Neuronal stem cell (in vitro differentiated cells): ENCODE measurements at places on chromosomes 2 and 18.

DNA sequence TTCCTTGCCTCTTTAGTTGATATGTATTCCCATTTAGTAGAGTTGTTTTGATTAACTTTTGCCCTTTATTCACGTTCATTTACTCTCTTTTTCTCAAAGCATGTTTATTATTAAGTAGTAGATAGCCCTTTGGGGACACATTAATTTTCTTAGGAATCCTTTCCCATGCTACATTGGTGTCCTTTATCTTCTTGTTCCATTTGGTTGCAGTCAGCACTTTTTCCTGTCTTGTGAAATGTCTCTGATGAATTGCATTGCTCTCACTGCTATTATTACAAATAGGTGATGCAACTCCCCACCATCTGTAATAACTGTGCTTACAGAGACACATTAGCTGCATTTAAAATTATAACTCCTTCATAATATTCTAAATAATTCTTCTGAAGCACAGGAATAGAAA, 428.5 kb upstream of the CNTNAP5 start:
- H3K4me1 ChIP-seq: no peaks in the 10 kb centered on the region
- no peak for DNase-seq
- no peaks in the 10 kb centered on the region for H3K36me3 ChIP-seq
- H3K4me3 ChIP-seq: no peak overlapping the region
- no peak overlapping the region for H3K27ac ChIP-seq

- no peak overlapping the region for H3K27ac ChIP-seq
- DNase-seq: no peak
- H3K4me3 ChIP-seq: no peak overlapping the region
- no peaks in the 10 kb centered on the region for H3K36me3 ChIP-seq
These were observed 193.8 kb downstream of the GULP1 start for GRCh38 chr2:188485496-188485895.

DNA sequence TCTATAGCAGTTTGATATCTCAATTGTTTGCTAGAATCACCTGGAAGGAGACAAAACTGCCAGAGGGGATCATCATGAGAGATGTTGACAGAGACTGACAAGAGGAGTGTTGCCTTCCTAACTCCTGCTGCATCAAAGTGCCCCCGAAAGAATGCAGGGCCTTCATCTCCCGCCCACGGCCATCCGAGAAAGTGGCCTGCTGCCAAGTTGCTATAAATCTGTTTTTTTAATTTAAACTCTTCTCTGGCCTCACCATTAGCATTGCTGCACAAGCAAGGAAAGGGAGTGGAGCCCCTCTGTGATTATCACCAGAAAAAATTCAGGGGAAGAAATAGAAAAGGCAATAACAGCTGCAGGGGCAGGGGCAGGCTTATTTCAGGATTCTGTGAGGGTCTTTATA, 238.1 kb upstream of the EPHA4 start:
- no peaks in the 10 kb centered on the region for H3K4me1 ChIP-seq
- H3K4me3 ChIP-seq: no peak overlapping the region
- no peaks in the 10 kb centered on the region for H3K27me3 ChIP-seq
- no peaks in the 10 kb centered on the region for H3K36me3 ChIP-seq

DNA sequence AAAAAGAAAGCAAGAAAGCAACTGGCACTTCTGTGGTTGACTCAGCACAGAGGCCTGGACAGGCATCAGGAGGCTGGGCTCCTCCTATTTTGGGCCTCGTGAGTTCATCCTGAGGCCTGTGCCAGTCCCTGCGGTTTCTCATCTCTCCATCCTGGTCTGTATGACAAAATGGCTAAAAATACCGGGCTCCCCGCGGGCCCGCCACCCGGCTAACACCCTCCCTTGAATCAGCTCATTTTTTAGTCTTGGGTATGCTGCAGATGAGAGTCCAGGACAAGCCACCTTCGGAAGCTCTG, 62.3 kb upstream of the YWHAQ start:
- DNase-seq: no peak
- no peaks in the 10 kb centered on the region for H3K27me3 ChIP-seq
- H3K4me1 ChIP-seq: peaks cover 3% of the 10 kb centered on the region
- H3K27ac ChIP-seq: no peak overlapping the region

DNA sequence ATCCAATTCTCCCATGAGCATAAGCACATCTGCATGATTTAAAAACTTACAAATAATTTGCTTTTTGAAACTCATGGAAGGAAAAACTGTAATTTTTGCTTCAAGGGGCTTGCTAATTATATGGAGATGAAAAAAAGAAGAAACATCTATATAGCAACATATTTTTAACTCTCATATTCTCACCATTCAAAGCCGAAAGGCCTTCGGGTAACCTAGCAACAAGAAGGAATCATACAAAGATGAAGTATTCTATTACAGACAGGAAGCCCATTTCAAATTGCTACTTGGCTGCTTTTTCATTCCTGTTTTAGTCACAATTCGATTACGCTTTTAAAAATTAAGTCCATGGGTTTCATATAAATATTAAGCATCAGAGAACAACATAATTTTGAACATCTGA, 39.2 kb upstream of the RNU4ATAC start:
- peaks cover 16% of the 10 kb centered on the region for H3K36me3 ChIP-seq
- no peak overlapping the region for H3K27ac ChIP-seq
- H3K4me3 ChIP-seq: no peak overlapping the region
- DNase-seq: no peak
- H3K27me3 ChIP-seq: no peaks in the 10 kb centered on the region
- H3K4me1 ChIP-seq: peaks cover 4% of the 10 kb centered on the region

DNA sequence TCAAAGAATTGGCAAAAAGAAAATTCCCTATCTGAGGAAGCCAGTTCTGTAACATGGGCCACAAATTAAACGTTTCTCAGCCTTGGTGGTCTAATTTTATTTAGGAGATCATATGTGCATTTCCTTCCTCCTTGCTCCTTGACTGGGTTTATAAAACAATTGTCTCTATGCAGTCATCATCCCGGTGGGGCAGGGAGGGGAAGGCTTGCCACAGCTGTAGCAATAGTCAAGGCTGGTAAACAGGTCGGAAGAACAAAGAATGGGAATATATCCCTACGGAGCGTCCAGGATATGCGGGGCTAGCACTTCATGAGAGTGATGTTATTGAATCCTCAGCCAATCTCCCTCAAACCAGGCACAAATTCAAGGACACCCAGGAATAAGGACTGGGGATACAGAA, 143.8 kb downstream of the RNF152 start:
- DNase-seq: no peak
- H3K27ac ChIP-seq: no peak overlapping the region
- peaks cover 4% of the 10 kb centered on the region for H3K4me1 ChIP-seq
- H3K4me3 ChIP-seq: no peak overlapping the region
- H3K27me3 ChIP-seq: no peaks in the 10 kb centered on the region
- H3K36me3 ChIP-seq: no peaks in the 10 kb centered on the region

- no peak for DNase-seq
- no peaks in the 10 kb centered on the region for H3K36me3 ChIP-seq
- H3K27ac ChIP-seq: no peak overlapping the region
These were observed 35.4 kb downstream of the SLC8A1 start for GRCh38 chr2:40416486-40416885.

DNA sequence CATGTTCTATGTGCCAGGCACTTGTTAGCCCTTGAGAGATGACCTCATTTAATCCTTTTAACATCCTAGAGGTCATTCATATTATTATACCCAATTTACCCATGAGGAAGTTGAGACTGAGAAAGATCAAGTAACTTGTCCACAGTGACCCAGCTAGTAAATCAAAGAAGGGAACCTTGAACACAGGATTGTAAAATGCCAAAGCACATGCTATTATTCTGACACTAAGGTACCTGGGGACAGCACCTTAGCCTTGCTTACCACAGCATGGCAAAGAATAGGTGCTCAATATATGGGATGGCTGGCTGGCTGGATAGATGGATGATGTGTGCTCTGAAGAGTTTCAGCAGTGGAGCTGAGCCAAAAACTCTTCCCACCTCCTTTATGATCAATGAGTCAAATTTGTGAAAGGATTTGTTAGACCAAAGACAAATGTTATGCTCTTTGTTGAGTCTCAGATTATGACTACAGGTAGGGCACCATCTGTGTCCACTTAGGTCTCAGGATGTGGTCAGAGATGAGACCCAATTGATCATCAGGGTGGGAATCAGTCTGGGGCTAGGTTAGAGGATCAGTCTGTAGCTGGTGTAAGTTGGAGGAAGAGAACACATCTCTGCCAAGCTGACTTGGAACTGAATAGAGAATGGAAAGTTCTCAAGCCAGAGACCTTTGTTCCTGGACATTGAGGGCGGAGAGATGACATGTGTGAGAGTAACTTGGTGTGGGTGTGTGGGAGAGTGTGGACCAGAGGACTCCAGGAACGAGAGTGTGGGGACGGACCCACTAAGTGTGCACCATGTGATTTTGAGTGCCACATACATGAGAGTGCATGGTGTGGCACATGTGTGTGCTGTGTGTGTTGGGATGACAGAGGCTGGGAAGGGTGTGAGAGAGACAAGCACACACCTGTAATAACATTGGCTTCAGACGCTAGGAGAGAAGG, 16.3 kb upstream of the PKDCC start:
- no peaks in the 10 kb centered on the region for H3K27me3 ChIP-seq
- no peak for DNase-seq
- H3K27ac ChIP-seq: peak overlapping the region; percentile 58
- no peaks in the 10 kb centered on the region for H3K36me3 ChIP-seq

DNA sequence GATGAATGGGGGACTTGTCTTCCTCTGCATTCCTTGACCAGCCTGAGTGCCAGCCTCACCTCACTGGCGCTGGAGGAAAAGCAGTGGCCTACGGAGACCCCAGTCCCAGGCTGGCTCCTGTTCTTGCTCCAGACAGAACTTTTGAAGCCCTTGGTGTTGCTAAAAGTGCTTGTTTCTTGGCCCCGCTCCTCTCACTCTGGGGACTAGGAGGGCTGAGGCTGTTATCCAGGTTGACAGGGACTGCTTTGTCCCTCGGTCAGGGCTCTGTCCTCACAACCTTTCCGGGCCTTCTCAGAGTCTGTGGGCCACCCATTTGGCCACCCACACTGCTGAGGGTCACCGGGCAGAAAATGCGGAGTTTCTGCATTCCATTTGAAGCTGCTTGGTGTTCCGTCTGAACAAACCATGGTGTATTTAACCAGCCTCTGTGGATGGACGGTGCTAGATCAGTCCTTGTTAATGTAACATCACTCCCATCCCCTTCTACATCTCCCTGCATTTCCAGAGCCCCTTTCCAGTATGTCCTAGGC, 25.6 kb downstream of the B3GNT7 start:
- H3K27me3 ChIP-seq: no peaks in the 10 kb centered on the region
- H3K4me3 ChIP-seq: no peak overlapping the region
- H3K4me1 ChIP-seq: no peaks in the 10 kb centered on the region

GRCh38 chr2:7203056-7203467, 285.9 kb downstream of the RNF144A start:
- no peaks in the 10 kb centered on the region for H3K4me1 ChIP-seq
- H3K4me3 ChIP-seq: no peak overlapping the region
- H3K27ac ChIP-seq: no peak overlapping the region
- DNase-seq: peak; percentile 59

DNA sequence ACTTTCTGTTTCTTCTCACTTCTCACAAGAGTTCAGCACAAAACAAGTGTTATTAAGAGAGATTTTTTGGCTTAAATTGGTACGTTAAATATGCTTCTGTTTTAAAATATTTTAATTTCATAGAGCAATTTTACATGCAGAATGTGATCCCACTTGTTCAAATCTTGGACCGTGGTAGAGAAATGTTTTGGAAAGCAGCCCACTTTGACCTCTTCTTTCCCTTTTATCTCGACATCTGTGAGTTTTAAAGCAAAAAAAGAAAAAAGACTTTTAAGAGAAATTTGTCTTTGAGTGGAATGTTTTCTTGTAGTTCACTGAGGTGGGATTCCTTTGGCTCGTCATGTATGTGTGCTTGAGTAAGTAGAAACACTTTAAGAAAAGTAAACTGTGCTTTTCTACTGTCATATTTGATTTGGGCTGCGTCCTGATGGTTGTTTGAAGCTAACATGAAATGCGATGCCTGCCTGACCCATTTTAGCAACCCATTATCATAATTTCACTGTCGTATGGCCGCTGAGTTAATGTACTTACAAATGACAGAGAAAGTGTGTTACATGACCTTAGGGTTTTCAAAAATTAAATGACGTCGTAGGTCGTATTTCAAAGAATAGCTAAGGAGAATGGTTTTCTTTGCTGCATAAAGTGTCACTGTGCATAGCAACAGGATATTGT, 54.5 kb downstream of the TSHZ1 start:
- DNase-seq: no peak
- no peaks in the 10 kb centered on the region for H3K4me1 ChIP-seq

DNA sequence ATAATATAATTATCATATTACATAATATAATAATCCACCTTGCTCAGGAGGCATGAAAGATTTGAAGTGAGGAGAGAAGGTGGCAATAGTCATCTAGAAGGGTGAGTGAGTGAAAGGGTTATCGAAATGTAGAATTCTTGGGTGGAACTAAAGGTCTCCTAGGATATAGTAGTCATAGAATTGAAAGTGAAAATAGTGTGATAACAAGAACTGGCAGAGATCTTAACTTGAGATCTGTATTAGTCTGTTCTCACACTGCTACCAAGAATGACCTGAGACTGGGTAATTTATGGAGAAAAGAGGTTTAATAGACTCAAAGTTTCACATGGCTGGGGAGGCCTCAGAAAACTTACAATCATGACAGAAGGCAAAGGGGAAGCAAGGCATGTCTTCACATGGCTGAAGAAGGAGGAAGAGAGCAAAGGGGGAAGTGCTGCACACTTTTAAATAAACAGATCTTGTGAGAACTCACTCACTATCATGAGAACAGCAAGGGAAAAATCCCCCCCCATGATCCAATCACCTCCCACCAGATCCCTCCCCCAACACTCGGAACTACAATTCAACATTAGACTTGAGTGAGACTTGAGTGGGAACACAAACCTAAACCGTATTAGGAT, 351.5 kb downstream of the NR4A2 start:
- H3K36me3 ChIP-seq: no peaks in the 10 kb centered on the region
- peaks cover 3% of the 10 kb centered on the region for H3K4me1 ChIP-seq
- H3K4me3 ChIP-seq: no peak overlapping the region
- no peak for DNase-seq
- H3K27me3 ChIP-seq: no peaks in the 10 kb centered on the region
- no peak overlapping the region for H3K27ac ChIP-seq

DNA sequence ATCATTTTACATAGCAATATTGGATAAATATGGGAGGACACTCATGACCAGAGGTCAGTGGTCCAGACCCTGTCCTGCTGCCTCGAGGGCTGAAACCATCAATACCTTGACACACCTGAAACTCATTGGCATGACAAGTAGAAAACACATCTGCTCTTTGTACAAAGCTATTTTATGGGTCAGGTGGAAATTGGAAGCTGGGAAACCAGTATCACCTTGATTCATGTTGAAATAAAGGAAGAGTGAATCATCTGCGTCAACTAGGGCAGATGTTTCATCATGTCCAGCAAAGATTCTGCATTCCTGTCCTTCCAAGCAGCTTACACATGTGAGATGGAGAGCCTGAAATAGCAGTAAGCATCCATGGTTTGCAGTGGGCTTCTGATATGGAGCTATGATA, 80.0 kb upstream of the ERBB4 start:
- H3K27ac ChIP-seq: no peak overlapping the region
- no peaks in the 10 kb centered on the region for H3K4me1 ChIP-seq
- H3K4me3 ChIP-seq: no peak overlapping the region
- DNase-seq: no peak
- no peaks in the 10 kb centered on the region for H3K36me3 ChIP-seq

GRCh38 chr2:231720292-231720986, 12.1 kb downstream of the PTMA start:
- H3K4me3 ChIP-seq: no peak overlapping the region
- peaks cover 15% of the 10 kb centered on the region for H3K4me1 ChIP-seq
- H3K36me3 ChIP-seq: no peaks in the 10 kb centered on the region

- DNase-seq: no peak
- H3K4me1 ChIP-seq: no peaks in the 10 kb centered on the region
- H3K4me3 ChIP-seq: no peak overlapping the region
- H3K36me3 ChIP-seq: no peaks in the 10 kb centered on the region
- H3K27ac ChIP-seq: no peak overlapping the region
- no peaks in the 10 kb centered on the region for H3K27me3 ChIP-seq
These were observed 665.9 kb downstream of the CBLN2 start for GRCh38 chr18:71878226-71878625.
